Skeletal muscle tissue (tissue), 5 donors: ENCODE measurements at places on chromosomes 7 and 10. TPM values are rescaled to one million over a fixed set of nuclear protein-coding genes. Genes with fewer than 3 reads are reported as not detected.

HECW1 gene
- total RNA-seq = not detected

GHRHR gene
- total RNA-seq = not detected

ZNF33B gene
- 8.4 TPM for total RNA-seq

LRRC61 gene
- total RNA-seq = 5.7 TPM

PGAM1 gene
- 57.9 TPM for total RNA-seq

RARRES2 gene
- 54.3 TPM for total RNA-seq

KLLN gene
- total RNA-seq = under 0.01 TPM

NPSR1 gene
- 1.6 TPM for total RNA-seq

C7orf57 gene
- not detected for total RNA-seq

ADARB2 gene
- total RNA-seq = under 0.01 TPM

AUTS2 gene
- total RNA-seq = 43.3 TPM

ARPC1A gene
- total RNA-seq = 53.2 TPM

TFPI2 gene
- total RNA-seq = 1.0 TPM

FMC1 gene
- total RNA-seq = 48.0 TPM

AFAP1L2 gene
- total RNA-seq = 24.0 TPM

ZNRF2 gene
- 10.4 TPM for total RNA-seq

NME8 gene
- total RNA-seq = not detected

SNX10 gene
- total RNA-seq = 2.6 TPM

EBF3 gene
- 33.4 TPM for total RNA-seq

CTAGE4 gene
- total RNA-seq = not detected

DOCK4 gene
- 24.5 TPM for total RNA-seq

PSMA2 gene
- total RNA-seq = 54.3 TPM

GIMAP8 gene
- total RNA-seq = 12.0 TPM

STRA8 gene
- total RNA-seq = not detected

NPFFR1 gene
- under 0.01 TPM for total RNA-seq

FLNC gene
- 611 TPM for total RNA-seq

MRLN gene
- 156 TPM for total RNA-seq

CFAP69 gene
- total RNA-seq = 2.6 TPM

CPA2 gene
- total RNA-seq = 0.52 TPM

DMBT1 gene
- total RNA-seq = not detected

CSGALNACT2 gene
- total RNA-seq = 24.0 TPM

CCNJ gene
- 5.2 TPM for total RNA-seq

DGKI gene
- 1.0 TPM for total RNA-seq

SPDYE2B gene
- not detected for total RNA-seq

TEX47 gene
- total RNA-seq = not detected

OR2A1 gene
- total RNA-seq = under 0.01 TPM

TBX20 gene
- total RNA-seq = 1.0 TPM

NUP205 gene
- total RNA-seq = 39.1 TPM

IFIT1 gene
- 34.4 TPM for total RNA-seq

DPCD gene
- total RNA-seq = 20.4 TPM

DLX5 gene
- not detected for total RNA-seq

OLAH gene
- 1.0 TPM for total RNA-seq

HMX2 gene
- total RNA-seq = not detected

CASP7 gene
- 13.6 TPM for total RNA-seq

CFAP70 gene
- 1.6 TPM for total RNA-seq

AGMO gene
- 3.1 TPM for total RNA-seq
